ENCODE measurements at places on chromosomes 1 and 21. TPM values are rescaled to one million over a fixed set of nuclear protein-coding genes. Genes with fewer than 3 reads are reported as not detected.

DNA sequence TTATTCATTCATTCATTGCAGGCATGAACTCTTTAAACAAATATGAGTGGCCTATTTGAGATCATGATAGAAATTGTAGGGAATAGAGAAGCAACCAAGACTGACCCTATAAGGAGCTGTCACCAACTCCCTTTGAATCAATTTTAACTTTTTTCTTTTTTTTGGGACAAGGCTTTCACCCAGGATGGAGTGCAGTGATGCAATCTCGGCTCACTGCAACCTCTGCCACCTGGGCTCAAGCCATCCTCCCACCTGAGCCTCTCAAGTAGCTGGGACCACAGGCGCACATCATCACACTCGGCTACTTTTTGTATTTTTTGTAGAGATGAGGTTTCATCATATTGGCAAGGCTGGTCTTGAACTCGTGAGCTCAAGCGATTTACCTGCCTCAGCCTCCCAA lies 17.1 kb upstream of the ATP5PO start:
- H3K4me3 ChIP-seq = no peak overlapping the region
- no peak overlapping the region for H3K27ac ChIP-seq
- DNase-seq = no peak

GOLT1A gene
- total RNA-seq = 8.9 TPM

GRCh38 chr1:110615548-110616130 lies 9.5 kb upstream of the KCNA2 start:
- no peak overlapping the region for H3K4me3 ChIP-seq
- no peaks in the 10 kb centered on the region for H3K4me1 ChIP-seq
- H3K27ac ChIP-seq = no peak overlapping the region
- peak; percentile 62 for DNase-seq
- H3K27me3 ChIP-seq = peaks cover 13% of the 10 kb centered on the region

GRCh38 chr1:199082778-199083389 lies 444.0 kb downstream of the PTPRC start:
- no peak for DNase-seq
- H3K27me3 ChIP-seq = no peaks in the 10 kb centered on the region
- no peak overlapping the region for H3K4me3 ChIP-seq
- H3K4me1 ChIP-seq = no peaks in the 10 kb centered on the region
- H3K27ac ChIP-seq = no peak overlapping the region

DNA sequence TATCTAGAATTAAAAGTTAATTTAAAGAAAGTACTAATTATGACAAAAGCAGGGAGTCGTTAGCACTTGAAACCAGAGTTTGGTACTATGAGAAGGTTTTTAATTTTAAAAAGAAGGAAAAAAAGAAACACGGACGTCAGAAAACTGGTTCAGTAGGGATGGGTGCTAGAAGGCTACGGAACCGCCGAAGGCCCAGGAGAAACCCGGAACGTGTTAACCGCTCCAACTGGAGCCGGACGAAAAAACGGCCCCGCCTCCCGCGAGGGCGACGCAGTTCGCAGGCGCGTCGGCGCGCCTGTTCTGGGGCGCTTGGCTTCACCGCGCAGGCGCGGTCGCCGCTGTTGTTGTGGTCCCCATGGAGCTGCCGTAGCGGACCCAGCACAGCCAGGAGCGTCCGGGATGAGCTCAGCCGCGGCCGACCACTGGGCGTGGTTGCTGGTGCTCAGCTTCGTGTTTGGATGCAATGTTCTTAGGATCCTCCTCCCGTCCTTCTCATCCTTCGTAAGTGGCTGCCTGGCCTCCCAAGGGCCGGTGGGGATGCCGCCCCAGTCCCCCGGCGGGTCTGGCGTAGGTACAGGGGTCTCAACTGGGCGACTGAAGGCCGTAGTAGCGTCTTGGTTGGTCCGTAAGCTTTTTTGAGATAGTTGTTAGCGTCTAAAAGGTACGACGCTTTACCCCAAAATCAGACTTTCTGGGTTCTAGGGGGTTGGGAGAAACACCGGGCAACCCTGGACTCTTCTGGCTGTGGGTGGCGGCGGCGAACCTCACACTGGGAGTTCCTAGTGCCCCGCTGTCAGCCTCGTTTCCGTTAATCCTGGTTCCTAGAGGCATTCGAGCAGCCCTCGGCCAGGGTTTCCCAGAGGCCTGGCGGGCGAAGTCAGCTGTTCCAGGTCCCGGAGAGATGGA lies 31.4 kb upstream of the HMGN1 start:
- no peaks in the 10 kb centered on the region for H3K36me3 ChIP-seq
- peak; percentile 98 for DNase-seq
- H3K4me3 ChIP-seq = peak overlapping the region; percentile 64
- peaks cover 6% of the 10 kb centered on the region for H3K4me1 ChIP-seq

ARHGAP30 gene
- 21.6 TPM for total RNA-seq

DNA sequence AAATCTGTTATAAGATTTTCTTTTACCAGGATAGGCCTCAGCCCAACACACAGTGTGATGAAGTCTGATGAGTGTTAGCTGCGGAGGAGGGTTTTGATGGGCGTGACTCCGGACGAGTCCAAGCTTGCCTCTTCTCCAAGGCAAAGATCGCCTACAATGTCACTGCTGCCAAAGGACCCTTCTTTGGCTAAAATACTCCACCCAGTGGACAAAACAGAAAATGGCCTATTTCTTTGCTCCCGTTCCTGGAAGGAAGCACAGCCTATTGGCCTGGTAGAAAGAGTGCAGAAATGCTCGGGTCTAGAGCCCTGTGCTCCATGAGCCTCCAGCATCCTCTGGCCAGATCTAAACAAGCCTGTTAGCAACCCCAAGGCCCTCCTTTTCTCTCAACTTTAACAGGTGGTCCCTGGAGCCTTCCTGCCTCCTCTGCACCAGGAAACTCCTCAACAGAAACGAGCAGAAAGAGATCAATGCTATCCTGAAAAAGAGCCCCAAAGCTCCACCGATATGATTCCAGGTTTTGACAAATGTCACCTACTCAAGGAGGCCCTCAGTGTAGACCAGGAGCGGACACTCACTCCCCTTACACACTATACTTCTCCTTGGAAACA lies 3.4 kb upstream of the CASQ2 start:
- peak; percentile 93 for DNase-seq
- no peaks in the 10 kb centered on the region for H3K27me3 ChIP-seq
- H3K36me3 ChIP-seq = no peaks in the 10 kb centered on the region
- H3K4me1 ChIP-seq = no peaks in the 10 kb centered on the region

- no peaks in the 10 kb centered on the region for H3K27me3 ChIP-seq
- H3K36me3 ChIP-seq = no peaks in the 10 kb centered on the region
- DNase-seq = peak; percentile 45
- H3K4me1 ChIP-seq = peaks cover 28% of the 10 kb centered on the region
- no peak overlapping the region for H3K4me3 ChIP-seq
Observed at GRCh38 chr1:7554385-7555235, 216.5 kb upstream of the VAMP3 start.

- H3K4me3 ChIP-seq = no peak overlapping the region
- H3K36me3 ChIP-seq = no peaks in the 10 kb centered on the region
- DNase-seq = no peak
- no peaks in the 10 kb centered on the region for H3K27me3 ChIP-seq
- H3K4me1 ChIP-seq = no peaks in the 10 kb centered on the region
Observed at GRCh38 chr21:40270047-40270446, 402.8 kb downstream of the PCP4 start.

ATAD3C gene
- total RNA-seq = 10.0 TPM

DNA sequence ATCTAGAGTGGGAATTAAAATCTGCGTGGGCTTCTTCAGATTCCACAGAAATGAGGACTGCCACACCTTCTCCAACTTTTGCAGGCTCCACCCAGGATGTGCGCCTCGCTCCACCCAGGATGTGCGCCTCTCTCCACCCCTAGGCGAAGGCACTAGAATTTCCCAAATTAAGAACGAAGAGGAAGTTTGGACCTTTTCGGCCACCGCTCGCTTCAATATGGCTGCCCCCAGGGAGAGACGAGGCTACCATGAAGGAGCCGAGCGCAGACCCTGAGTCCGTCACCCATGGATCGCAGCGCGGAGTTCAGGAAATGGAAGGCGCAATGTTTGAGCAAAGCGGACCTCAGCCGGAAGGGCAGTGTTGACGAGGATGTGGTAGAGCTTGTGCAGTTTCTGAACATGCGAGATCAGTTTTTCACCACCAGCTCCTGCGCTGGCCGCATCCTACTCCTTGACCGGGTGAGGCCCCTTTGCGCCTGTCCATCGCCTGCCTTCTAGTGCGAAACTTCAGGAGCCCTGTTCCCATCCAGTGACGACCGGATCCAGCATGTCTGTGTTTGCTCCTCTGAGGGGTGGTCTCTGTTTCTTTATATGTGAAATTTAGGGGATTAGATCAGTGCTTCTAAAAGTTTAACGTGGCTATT lies at the start of the genes CRYZ and TYW3:
Gene CRYZ, minus strand, starts transcription at position 91 of the 644 bp plus-strand sequence. CDS start 8,229 bp downstream, outside the sequence.
Gene TYW3, plus strand, starts transcription at position 193 of the 644 bp plus-strand sequence. Its CDS starts 93 bp downstream, at position 286.
- peak; percentile 93 for DNase-seq
- no peaks in the 10 kb centered on the region for H3K36me3 ChIP-seq
- peak within 1 kb of the TSS; percentile 88 for H3K27ac ChIP-seq
- peak within 1 kb of the TSS; percentile 98 for H3K4me3 ChIP-seq
- no peaks in the 10 kb centered on the region for H3K27me3 ChIP-seq
- H3K4me1 ChIP-seq = peaks cover 9% of the 10 kb centered on the region

DNA sequence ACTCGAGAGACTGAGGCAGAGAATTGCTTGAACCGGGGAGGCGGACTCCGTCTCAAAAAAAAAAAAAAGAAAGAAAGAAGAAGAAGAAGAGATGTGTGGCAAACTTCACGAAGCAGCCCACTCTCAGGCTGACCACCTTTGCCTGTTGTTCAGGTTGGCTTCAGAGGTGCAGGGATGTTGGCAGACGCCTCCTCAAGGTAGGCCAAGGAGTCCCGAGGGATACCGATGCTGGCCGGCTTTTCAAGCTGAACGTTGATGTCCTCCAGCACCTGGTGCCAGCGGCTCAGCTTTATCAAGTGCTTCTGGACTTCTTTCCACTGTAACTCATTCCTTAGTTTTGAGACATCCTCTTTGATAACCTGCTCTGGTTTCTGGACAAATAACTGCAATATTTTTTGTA lies 243.8 kb upstream of the ADGRL2 start:
- no peak overlapping the region for H3K27ac ChIP-seq
- H3K27me3 ChIP-seq = no peaks in the 10 kb centered on the region
- H3K4me1 ChIP-seq = no peaks in the 10 kb centered on the region

ELF3 gene
- total RNA-seq = 400 TPM

DNA sequence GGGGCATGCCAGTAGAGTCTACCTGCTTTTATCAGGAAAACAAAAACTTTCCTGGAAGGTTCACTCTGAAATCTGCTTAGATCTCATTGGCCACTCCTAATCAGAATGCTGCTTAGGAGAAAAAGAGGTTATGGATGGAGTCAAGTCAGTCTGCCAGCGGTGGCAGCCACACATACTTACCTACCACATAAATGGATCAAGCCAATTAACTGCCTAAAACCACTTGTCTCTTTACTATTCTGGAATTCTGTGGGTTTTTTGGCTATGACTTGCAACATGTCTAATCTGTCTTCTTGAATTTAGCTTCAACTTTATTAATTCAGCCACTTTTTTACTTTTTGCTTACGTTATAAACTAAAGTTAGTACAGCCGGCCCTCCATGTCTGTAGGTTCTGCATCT lies 140.2 kb upstream of the SERTAD4 start:
- no peaks in the 10 kb centered on the region for H3K27me3 ChIP-seq
- DNase-seq = no peak
- H3K36me3 ChIP-seq = no peaks in the 10 kb centered on the region
- H3K4me3 ChIP-seq = no peak overlapping the region

DNA sequence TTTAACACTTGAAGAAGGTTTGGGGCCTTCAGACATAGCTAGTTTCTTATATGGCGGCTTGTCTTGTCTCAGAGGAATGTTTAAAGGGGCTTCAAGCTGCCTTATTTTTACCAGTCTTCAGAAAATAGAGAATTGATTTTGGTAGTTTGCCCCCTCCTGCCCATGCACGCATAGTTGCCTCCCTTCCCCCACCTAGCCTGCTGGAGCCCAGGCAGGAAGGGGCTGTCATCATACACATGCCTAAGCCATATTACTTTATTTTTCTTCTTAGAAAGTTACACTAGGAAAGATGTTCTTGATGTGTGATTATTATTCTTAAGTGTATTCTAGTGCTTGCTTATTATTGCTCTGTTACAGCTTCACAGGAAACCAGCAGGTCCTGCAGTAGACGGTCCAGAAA lies 18.3 kb downstream of the PBX1 start:
- H3K4me1 ChIP-seq = peaks cover 24% of the 10 kb centered on the region
- H3K4me3 ChIP-seq = no peak overlapping the region
- no peak for DNase-seq

- peak; percentile 16 for DNase-seq
- H3K27ac ChIP-seq = peak overlapping the region; percentile 86
- H3K4me3 ChIP-seq = peak overlapping the region; percentile 85
- H3K36me3 ChIP-seq = peaks cover 18% of the 10 kb centered on the region
Observed at GRCh38 chr1:202958544-202959275, 598 bp upstream of the ADIPOR1 start.

GRCh38 chr1:242185731-242186130 lies 186.8 kb upstream of the MAP1LC3C start:
- no peaks in the 10 kb centered on the region for H3K27me3 ChIP-seq
- no peak overlapping the region for H3K27ac ChIP-seq
- no peaks in the 10 kb centered on the region for H3K4me1 ChIP-seq

DNA sequence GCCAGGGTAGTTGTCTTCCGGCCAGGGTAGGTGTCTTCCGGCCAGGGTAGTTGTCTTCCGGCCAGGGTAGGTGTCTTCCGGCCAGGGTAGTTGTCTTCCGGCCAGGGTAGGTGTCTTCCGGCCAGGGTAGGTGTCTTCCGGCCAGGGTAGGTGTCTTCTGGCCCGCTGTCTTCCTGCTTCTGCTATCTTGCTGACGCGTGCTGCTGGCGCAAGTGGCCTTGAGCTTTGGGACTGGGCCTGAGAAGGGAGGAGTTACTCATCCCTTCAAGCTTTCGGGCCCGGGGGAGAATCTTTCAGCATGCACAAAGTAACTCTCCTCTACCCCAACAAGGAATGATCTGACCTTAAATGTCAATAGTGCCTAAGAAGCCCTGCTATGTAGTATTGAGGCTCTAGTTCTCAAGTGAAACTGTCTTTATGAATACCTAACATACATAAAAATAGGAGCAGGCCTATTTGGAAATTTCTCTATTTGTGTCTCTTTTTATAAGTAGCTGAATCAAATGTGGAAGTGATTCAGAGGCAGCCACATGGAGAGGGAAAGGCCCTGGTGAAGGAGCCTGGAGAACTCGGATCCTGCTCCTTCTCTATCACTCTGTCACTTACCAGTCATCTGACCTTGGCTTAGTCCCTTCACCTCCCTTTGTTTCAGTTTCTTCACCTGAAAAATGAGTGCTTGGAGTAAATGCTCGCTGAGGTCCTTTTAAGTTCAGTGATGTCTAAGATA lies 65.6 kb downstream of the RGL1 start:
- H3K27me3 ChIP-seq = no peaks in the 10 kb centered on the region
- H3K4me1 ChIP-seq = peaks cover 6% of the 10 kb centered on the region
- H3K36me3 ChIP-seq = peaks cover 10% of the 10 kb centered on the region
- no peak overlapping the region for H3K4me3 ChIP-seq
- peak overlapping the region; percentile 22 for H3K27ac ChIP-seq
- DNase-seq = peak; percentile 70

DNA sequence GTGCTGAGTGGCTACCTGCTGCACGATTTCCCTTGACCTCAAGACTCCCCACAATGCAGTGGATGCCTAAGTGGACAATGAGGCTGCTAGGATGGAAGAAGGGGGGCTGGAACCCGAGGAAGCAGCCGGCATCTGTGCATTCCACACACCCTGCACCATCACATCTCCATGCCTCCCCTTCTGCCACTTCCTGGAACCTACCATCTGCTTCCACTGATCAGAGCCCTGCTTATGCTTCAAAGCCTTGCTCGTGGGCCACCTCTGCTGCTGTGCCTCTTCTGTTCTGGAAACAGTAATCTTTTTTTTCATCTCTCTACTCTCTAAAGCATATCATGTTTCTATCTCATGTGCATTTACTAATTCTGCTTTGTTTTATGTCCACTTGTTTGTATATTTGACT lies 66.2 kb upstream of the WDR26 start:
- peaks cover 15% of the 10 kb centered on the region for H3K4me1 ChIP-seq
- H3K27ac ChIP-seq = no peak overlapping the region
- H3K36me3 ChIP-seq = no peaks in the 10 kb centered on the region
- no peaks in the 10 kb centered on the region for H3K27me3 ChIP-seq
- no peak overlapping the region for H3K4me3 ChIP-seq

All from kidney (tissue), 22 donors.